ENCODE measurements at places on chromosomes 1 and 21.
A peak's percentile ranks its signal among the peaks of the same experiment; 100 is the strongest.

DNA sequence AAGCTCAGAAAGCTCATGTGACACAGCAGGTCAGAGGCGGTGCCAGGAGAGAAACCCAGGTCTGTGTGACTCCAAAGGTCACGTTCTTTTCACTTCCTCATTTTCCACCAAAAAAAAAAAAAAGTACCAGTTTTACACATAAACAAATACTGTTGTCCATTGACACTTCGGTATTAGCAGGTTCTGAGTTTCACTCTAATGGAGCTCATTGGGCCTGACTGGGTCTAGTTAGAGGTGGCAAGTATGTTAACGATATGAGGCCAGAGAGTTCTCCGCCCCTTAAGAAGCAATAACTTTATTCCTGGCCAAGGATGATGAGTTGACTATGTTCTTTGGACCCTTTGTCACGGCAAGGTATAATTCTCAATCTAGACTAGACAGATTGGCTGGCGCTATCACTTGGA is 30.0 kb upstream of the SDE2 start:
- DNase-seq = no peak

GRCh38 chr1:67347688-67348472 is 40.2 kb downstream of the IL12RB2 start:
- DNase-seq = peak; percentile 26

DNA sequence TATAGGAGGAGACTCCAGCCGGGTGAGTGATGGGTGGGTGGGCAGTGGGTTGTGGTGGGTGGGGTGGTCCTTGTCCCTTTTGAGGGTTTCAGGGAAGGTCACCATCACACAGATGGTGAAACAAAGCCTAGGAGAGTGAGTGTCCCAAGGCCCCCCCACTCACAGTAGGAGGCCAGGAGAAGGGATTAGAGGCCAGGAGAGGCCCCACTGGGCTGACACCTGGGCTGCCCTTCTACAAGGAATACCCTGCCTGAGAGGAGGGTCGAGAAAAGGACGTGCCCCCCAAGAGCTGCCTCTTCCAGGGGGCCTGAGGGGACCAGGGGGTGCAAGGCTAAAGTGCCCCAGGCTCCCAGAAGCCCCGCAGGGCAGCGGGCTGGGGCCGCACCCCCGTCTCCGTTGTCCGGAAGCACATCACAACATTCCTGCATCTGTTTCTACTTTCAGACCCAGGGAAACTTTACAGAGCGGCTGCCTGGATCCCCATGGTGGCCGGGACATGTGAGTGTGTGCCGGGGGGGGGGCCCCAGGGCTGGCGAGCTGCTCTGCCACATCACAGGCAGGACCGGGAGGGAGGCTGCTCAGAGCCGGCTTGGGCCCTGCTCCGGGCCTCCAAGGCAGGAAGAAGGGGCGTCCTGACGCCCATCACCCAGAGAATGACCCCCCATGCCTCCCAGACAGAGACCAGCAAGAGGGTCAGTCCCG is 68.2 kb downstream of the ARHGEF16 start:
- DNase-seq = no peak

DNA sequence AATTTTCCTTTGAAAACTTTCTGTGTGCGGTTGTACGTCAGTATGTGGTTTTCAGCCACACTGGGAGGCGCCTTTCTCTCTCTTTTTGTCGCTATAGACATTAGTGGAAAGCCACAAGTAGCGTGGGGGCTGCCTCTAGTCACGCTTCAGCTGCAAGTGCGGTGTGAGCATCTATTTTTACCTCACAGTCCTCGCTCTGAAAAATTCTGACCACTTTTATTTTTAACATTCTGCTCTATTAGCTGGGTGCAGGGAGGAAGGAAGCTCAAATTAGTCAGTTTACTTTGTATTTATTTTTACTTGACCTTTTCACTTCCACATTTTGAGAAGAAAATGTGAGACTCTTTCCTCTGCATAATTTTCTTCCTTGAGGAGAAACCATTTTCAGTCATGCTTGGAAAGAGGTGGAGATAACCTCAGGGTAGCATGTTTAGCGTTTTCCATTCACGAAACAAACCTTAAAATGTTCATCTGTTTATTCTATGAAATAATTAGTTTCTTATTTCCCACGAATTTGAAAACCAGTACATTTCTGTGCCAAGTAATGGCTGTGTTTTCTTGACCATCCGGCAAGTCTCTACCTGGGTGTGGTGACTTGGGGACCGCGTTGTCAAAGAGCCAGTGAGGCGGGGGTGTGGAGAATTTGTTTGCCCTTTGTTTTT is 35.6 kb downstream of the ADARB1 start:
- DNase-seq = no peak

- no peak for DNase-seq
These were observed 21.9 kb upstream of the LBR start for GRCh38 chr1:225449774-225450173.

DNA sequence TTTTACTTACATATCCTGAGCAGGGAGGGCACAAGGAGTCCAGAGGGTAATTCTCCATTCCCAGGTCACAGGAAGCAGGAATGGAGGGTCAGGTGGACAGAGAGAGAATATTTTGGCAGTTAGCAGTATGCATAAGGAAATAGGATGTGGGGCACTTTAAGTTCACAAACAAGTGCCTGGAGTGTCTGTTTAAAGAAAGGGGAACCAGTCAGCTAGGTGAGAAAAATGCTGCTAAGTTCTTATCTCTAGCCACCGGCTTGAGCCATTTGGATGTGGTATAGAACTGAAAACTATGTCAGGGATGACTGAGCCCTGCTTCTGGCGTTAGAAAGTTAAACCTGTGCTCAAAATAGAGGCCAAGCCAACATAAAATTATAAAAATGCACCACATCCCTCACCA is 739.7 kb upstream of the NCAM2 start:
- no peak for DNase-seq

GRCh38 chr1:9150582-9151327 is 21.9 kb upstream of the GPR157 start:
- DNase-seq = peak; percentile 73

DNA sequence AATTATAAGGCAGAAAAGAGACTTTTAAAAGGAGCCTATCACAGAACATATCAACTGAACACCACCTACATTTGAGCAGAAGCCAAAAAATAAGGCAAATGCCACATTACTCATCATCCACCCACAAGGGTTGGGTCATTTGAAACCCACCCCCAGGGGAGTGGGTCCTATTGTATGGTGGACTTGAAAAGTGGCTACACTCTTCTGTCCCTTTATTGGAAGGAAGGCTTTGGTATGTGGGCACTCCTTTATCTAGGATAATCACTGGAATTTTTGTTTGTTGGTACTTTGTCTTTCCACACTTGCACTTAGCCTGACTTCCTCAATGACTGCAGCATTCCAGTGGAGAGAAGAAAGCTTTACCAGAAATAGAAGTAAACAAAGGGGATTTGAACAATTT is 157.2 kb upstream of the COL11A1 start:
- no peak for DNase-seq

DNA sequence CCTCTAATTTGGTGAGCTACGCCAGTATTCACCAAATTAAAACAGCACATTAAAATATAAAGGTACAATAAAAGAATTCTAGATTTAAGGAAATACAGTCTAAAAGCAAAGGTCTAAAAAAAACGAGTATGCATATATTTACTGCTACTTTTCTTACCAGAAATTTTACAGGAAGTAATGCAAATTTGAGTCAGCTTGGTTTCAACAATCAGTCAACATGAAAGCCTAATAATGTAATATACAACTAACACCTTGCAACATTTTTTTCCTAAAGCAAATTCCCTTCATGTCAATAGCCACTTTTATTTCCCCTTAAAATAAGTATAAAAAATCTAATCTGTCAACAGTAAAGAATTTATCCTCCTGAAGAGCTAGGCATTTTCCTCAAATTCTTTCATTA is 11.9 kb downstream of the PTP4A2 start:
- DNase-seq = no peak

DNA sequence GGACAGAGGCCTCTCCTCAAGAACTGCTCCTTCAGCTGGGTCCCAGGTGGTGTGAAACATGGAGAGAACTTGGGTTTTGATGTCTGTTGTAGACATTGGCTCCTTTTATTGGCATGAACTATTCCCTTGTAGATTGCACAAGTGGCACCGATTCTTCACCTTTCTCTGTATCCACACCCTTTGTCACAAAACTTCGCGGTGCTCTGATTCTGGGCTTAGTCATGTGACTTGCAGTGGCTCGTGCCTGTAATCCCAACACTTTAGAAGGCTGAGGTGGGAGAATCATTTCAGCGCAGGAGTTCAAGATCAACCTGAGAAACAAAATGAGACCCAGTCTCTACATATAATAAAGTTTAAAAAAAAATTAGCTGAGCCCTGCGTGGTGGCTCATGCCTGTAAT is 42.5 kb upstream of the EYA3 start:
- DNase-seq = no peak

GRCh38 chr1:234942879-234943506 is 185.6 kb downstream of the TOMM20 start:
- no peak for DNase-seq

- no peak for DNase-seq
These were observed 7.3 kb upstream of the SIM2 start for GRCh38 chr21:36691555-36692041.

- DNase-seq = peak; percentile 48
These were observed 13.2 kb upstream of the PRMT2 start for GRCh38 chr21:46622226-46622625.

- no peak for DNase-seq
These were observed 20.9 kb upstream of the LY9 start for GRCh38 chr1:160774886-160775719.

- DNase-seq = no peak
These were observed 13.3 kb downstream of the RPTN start for GRCh38 chr1:152145769-152146168.

DNA sequence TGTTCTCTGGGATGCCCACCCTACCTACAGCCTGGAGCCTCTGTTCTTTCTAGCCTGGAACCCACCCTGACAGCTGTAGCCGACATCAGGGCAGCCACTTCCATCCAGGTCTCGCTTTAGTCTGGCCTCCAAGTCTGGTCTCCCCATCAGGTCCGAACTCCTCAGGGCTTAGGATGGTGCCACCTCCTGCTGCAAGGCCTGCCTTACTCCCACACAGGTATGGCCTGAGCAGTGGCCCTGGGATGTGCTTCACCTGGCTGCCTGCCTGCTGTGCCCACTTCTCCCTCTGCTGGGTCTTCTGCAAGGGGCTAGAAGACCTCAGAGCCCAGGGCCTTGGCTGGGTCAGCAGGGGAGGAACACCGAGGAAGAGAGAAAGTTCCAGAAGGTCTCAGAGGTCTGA is 35.7 kb upstream of the MAGOH start:
- no peak for DNase-seq

DNA sequence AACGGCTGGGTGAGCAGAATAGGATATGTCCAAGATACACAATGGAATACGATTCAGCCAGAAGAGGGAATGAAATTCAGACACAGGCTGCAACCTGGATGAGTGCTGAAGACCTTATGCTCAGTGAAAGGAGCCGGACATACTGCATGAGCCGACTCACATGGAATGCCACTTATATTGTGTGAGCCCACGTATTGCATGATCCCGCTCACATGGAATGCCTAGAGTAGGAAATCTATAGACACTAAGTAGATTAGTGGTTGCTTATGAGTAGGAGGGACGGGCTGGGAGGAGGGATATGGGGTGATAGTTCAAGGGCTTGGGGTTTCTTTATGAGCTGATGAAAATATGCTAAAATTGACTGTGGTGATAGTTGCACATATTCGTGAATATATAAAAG is 26.8 kb downstream of the TMPRSS2 start:
- no peak for DNase-seq

DNA sequence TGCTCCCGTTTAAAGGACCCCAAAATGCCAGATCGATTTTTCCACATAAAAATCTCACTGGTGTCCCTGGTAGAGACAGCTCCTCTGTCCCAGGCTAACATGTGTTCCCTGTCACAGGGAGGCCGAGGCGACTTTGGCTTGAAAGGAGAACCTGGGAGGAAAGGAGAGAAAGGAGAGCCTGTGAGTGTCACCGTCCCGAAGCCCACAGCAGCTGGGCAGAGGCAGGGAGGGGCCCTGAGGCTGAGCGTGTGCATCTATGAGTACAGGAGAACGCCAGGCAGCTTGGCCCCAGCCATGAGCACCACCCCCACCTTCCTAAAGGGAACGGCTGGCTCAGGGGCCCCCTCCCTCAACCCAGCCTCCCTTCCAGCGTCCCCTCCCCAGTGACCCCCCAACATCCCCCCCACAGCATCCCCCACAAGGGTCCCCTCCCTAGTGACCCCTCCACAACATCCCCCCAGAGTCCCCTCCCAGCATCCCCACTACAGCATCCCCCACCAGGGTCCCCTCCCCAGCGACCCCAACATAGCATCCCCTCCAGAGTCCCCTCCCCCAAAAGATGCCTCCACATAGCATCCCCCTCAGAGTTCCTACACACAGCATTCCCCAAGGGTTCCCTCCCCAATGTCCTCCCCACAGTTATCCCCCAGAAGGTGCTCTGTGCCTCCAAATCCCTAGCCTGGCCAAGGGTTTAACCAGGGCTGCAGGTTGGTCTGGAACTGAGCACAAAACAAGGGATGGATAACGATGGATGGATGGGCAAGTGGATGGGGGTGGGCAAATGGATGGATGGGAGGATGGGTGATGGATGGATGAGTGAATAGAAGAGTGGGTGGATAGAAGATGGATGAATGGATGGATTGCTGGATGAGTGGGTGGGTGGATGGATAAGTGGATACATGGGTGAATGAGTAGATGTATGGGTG is 25.1 kb downstream of the COL6A2 start:
- peak; percentile 17 for DNase-seq

GRCh38 chr1:77906019-77906545 is 17.7 kb downstream of the NEXN start:
- no peak for DNase-seq

- DNase-seq = peak; percentile 76
These were observed 13.7 kb downstream of the DHRS3 start for GRCh38 chr1:12604114-12604874.

DNA sequence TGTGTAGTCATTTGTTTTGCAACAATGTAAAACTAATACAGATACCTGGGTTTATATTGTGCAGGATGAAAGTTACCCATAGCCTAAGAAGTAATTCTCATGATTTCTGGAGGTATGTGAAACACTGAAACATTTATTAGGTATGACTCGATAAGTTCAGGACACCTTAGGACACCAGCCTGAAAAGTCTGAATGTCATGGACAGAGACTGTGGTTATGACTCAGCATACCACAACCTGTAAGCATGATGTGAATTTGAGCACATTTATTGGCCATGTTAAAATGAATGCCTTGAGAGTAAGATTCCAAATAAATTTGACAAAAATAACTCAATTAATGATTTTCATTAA is 1471.7 kb upstream of the B3GALT2 start:
- DNase-seq = no peak

GRCh38 chr1:59601811-59602210 is 212.9 kb upstream of the HOOK1 start:
- no peak for DNase-seq

GRCh38 chr1:236089046-236089773 is 24.3 kb upstream of the NID1 start:
- DNase-seq = no peak

Data from left cardiac atrium (tissue), 4 donors.